ENCODE measurements at places on chromosomes 5 and 9.

GRCh38 chr9:110303133-110303532 lies 34.5 kb downstream of the TXNDC8 start:
- DNase-seq = no peak

DNA sequence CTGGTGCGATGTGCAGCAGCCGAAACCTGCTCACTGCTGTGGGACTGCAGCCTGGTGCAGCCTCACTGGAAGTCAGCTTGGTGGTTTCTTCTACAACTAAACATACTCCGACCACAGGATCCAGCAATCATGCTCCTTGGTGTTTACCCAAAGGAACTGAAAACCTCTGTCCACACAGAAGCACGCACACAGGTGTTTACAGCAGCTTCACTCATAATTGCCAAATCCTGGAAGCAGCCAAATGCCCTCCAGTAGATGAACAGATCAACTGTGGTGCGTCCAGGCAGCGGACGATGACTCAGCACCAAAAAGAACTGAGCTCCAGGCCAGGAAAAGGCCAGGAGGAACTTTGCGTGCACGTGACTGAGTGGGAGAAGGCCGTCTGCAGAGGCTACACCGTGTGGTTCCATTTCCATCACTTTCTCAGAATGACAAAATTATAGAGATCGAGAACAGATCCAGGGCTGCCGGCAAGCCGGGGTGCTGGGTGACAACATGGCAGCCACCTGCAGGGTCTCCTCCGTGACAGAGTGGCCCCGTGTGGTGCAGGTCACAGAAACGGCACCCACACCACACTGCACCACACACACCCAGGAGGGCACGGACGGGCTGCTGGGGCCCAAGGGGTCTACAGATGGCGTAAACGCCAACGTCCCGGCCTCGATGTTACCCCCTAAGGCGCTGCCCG lies 23.1 kb upstream of the NSMF start:
- no peak for DNase-seq

DNA sequence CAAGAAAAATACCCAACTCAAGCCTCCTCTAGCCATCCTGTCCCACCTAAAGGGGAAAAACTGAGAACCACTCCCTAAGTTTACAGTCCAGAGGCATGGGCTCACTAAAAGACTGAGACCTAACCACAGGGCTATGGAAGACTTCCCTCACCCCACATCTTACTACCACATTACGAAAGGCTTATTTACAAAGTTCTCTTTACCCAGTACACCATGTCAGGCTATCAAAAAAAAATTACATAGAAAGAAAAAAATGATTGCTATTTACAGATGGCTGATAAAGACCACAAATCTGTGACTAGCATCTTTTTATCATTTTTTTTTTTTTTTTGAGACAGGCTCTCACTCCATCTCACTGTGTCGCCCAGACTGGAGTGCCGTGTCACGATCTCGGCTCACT lies 69.7 kb upstream of the TNPO1 start:
- no peak for DNase-seq

- DNase-seq = no peak
Measured at GRCh38 chr9:124808246-124808956, 31.5 kb downstream of the OLFML2A start.

DNA sequence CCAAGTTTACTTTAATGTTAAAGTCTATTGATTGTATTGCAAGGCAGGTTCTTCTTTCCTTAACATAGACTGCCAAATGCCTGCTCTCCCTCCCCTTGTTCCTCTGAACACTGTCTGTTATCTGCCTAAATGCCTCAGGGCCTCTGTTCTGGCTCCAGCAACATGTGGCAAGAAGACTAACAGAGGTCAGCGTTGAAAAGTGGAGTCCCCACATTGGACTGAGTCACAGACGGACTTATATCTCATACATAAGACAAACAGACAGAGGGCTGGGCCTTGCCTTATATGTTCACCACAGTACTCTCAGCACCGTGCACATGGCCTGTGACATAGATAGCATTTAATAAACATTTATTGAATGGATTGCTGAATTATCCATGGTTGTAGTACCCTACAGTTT lies 91.4 kb downstream of the TSSK1B start:
- DNase-seq = no peak

GRCh38 chr9:1939926-1940368 lies 75.2 kb upstream of the SMARCA2 start:
- peak; percentile 63 for DNase-seq

All from NCI-H1436 (cell line).